ENCODE measurements at places on chromosomes 16 and 17.

GRCh38 chr16:64808474-64808873 lies 313.4 kb downstream of the CDH11 start:
- peaks cover 16% of the 10 kb centered on the region for H3K27me3 ChIP-seq
- H3K4me1 ChIP-seq = no peaks in the 10 kb centered on the region
- H3K27ac ChIP-seq = no peak overlapping the region
- no peak for DNase-seq
- H3K4me3 ChIP-seq = no peak overlapping the region
- H3K36me3 ChIP-seq = no peaks in the 10 kb centered on the region

DNA sequence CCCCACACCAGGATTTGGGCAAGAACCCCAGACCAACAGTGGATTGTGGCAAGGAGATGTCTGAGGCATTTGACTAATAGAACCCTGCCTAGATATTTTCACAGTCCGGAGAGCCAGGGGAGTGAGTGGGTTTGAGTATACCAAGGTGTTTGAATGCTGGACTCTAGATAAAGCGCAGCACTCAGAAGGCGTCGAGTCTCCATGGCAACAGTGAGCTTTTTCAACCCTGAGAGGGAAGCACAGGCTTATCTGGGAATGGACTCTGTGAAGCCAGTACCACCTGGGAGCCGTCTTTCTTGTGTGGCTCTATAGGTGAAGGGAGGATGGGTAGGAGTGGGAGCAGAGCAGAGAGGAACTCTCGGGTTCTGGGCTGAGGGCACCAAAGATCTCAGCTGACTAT lies 147.0 kb downstream of the SHISA6 start:
- H3K36me3 ChIP-seq = no peaks in the 10 kb centered on the region
- no peak overlapping the region for H3K4me3 ChIP-seq
- DNase-seq = no peak
- no peaks in the 10 kb centered on the region for H3K4me1 ChIP-seq
- peaks cover 10% of the 10 kb centered on the region for H3K27me3 ChIP-seq
- H3K27ac ChIP-seq = no peak overlapping the region

- no peak overlapping the region for H3K4me3 ChIP-seq
- peak overlapping the region; percentile 84 for H3K27ac ChIP-seq
- no peaks in the 10 kb centered on the region for H3K36me3 ChIP-seq
- peak; percentile 65 for DNase-seq
- peaks cover 38% of the 10 kb centered on the region for H3K4me1 ChIP-seq
Measured at GRCh38 chr16:66899945-66900710, 18.6 kb downstream of the CDH16 start.

DNA sequence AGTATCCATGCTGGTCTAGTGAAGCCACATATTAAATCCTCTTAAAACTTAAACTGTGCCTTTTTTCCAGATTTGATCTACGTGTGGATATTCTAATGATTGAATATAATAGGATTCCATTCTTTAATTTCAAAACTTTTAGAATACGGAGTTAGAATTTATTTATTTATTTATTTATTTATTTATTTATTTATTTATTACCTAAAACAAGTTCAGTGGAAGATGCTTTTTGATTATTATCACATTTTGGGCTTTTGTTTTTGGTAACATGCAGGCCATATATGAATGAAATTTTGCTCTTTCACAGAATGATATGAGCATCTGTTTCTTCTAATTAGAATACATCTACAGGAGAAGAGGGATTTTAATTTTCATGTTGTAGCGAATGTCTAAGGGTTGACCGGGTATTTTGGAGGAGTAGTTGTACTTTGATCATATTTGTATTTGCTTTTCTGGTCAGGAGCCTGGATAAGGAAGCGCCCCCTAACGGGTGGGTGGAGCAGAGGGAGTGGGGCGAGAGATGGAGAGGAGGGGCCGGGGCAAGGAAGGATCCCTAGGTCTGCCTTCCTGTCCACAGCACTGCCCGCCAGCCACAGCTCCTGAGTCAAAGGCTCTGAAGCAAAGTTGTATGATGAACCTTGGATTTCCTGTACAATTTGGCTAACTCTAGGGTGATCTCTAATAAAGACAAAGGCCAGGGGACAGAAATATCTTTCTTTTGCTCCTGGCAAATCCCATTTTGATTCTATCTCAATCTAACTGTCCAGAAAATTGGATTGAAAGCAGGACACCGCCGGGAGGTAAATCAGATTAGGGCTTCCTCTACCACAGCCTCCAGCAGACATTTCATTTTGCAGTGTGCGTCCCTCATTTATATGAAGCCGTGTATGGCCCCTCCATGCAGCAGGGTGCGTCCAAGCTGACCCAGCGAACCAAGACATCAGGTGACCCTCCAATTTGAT lies 149.1 kb downstream of the PRKCA start:
- peaks cover 23% of the 10 kb centered on the region for H3K4me1 ChIP-seq
- no peak overlapping the region for H3K4me3 ChIP-seq
- no peak overlapping the region for H3K27ac ChIP-seq
- no peaks in the 10 kb centered on the region for H3K27me3 ChIP-seq
- H3K36me3 ChIP-seq = no peaks in the 10 kb centered on the region
- no peak for DNase-seq

- no peak for DNase-seq
- H3K27ac ChIP-seq = peak overlapping the region; percentile 71
- peaks cover 41% of the 10 kb centered on the region for H3K4me1 ChIP-seq
- no peaks in the 10 kb centered on the region for H3K36me3 ChIP-seq
Measured at GRCh38 chr16:79598063-79598347, 2.5 kb downstream of the MAF start.

- no peak overlapping the region for H3K4me3 ChIP-seq
- no peak overlapping the region for H3K27ac ChIP-seq
- no peaks in the 10 kb centered on the region for H3K36me3 ChIP-seq
- no peaks in the 10 kb centered on the region for H3K27me3 ChIP-seq
Measured at GRCh38 chr16:15548482-15548891, 94.5 kb downstream of the MARF1 start.

- no peak overlapping the region for H3K4me3 ChIP-seq
- H3K36me3 ChIP-seq = peaks cover 7% of the 10 kb centered on the region
- H3K27me3 ChIP-seq = no peaks in the 10 kb centered on the region
Measured at GRCh38 chr17:7856011-7856810, 1.1 kb downstream of the NAA38 start.

- no peaks in the 10 kb centered on the region for H3K27me3 ChIP-seq
- DNase-seq = peak; percentile 57
- H3K4me1 ChIP-seq = peaks cover 29% of the 10 kb centered on the region
Measured at GRCh38 chr16:46972429-46973206, 856 bp downstream of the DNAJA2 start.

DNA sequence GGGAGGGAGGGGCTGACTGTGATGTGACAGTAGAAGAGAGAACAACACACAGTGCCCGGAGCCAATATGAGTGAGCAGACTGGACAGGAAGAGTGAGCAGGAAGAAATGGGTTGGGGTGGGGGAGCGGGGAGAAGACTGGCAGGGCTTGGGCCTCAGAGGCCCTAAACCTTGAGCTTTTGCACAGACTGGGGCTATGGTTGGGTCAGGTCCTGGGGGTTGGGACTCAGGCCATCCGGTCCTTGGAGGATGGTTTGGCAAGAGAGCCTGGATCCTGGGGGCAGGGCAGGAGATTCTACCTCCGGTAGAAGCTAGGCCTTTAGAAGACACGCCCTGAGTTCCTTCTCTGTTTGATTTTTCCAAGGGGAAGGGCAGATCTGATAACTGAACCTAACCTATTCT lies 1.1 kb downstream of the CAMTA2 start:
- H3K36me3 ChIP-seq = peaks cover 4% of the 10 kb centered on the region
- no peaks in the 10 kb centered on the region for H3K27me3 ChIP-seq
- peaks cover 27% of the 10 kb centered on the region for H3K4me1 ChIP-seq
- DNase-seq = no peak
- peak overlapping the region; percentile 81 for H3K4me3 ChIP-seq

GRCh38 chr16:11742093-11742535 lies 543 bp downstream of the TXNDC11 start:
- DNase-seq = no peak
- no peaks in the 10 kb centered on the region for H3K36me3 ChIP-seq
- H3K4me3 ChIP-seq = peak overlapping the region; percentile 93
- no peaks in the 10 kb centered on the region for H3K27me3 ChIP-seq
- peak overlapping the region; percentile 97 for H3K27ac ChIP-seq

DNA sequence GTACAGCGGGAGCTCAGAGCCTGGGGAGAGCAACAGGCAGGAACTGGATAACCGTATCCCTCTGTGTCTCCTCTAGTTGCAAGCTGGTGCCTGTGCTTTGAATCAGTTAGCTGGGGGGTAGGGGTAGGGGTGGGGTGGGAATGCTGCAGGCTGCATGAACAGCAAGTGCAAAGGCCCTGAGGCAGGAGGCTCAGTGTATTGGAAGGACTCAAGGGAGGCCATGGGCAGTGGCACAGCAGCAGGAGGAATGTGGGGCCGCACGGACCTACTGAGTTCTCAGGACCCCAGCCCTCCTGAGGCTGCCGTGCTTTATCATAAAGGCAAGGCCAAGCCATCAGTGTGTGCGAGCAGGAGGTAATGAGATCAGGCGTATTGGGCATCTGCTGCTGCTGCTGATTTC lies 3.3 kb downstream of the KATNB1 start:
- H3K27ac ChIP-seq = no peak overlapping the region
- H3K27me3 ChIP-seq = no peaks in the 10 kb centered on the region
- peaks cover 27% of the 10 kb centered on the region for H3K4me1 ChIP-seq
- H3K36me3 ChIP-seq = peaks cover 3% of the 10 kb centered on the region
- H3K4me3 ChIP-seq = no peak overlapping the region
- DNase-seq = no peak

- H3K4me3 ChIP-seq = no peak overlapping the region
- no peak overlapping the region for H3K27ac ChIP-seq
- no peaks in the 10 kb centered on the region for H3K4me1 ChIP-seq
- H3K36me3 ChIP-seq = no peaks in the 10 kb centered on the region
- DNase-seq = no peak
Measured at GRCh38 chr16:17567455-17567854, 96.7 kb upstream of the XYLT1 start.

DNA sequence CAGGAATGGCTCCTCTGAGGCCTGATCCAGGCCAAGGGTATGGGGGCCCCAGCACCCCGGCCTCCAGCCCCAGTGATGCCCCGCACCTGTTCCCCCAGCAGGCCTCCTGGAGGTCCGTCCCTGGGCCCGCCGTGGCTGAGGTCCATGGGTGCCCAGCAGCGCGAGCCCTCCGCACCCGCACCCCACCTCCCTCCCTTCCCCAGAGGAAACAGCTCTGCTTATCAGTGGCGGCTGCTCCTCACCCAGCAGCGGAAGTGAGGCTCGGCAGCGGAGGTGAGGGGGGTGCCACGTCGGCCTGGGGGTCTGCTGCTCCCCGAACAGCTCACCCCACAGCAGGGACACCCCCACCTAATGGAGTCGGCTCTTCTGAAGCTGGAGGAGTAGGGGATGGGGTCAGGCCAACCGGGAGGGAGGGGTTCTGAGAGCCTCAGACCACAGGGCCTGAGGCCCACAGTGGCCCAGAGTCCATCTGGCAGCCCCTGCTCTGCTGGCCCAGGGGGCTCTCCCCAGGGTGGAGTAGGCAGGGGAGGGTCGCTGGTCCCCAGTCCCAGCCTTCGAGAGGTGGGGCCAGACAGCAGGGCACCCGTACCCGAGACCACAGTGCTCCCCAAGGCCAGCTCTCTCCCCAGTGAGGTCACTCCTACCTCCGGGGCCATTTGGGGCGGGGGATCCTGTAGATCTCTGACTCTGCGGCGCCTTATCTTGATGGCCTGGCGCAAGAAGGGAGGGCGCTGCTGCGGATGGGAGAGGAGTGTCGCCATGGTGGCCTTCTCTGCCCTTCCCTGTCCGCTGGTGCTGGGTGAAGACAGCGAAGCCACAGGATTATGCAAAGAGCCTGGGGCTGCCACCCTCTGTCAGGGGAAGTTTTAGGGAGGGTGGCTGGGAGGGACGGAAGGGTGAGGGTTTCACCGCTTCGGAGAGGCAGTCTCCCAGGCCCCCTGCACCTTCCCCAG lies at the start of gene UNC13D:
TSS of gene UNC13D (minus strand) at position 828 of the 953 bp plus-strand sequence. CDS start at position 761, 67 bp downstream.
- H3K4me3 ChIP-seq = no peak within 1 kb of the TSS
- peaks cover 17% of the 10 kb centered on the region for H3K4me1 ChIP-seq
- no peak for DNase-seq
- peaks cover 11% of the 10 kb centered on the region for H3K36me3 ChIP-seq
- H3K27ac ChIP-seq = peak within 1 kb of the TSS; percentile 88
- H3K27me3 ChIP-seq = no peaks in the 10 kb centered on the region

GRCh38 chr16:56450275-56450985 lies 702 bp downstream of the NUDT21 start:
- no peaks in the 10 kb centered on the region for H3K27me3 ChIP-seq
- peak overlapping the region; percentile 94 for H3K4me3 ChIP-seq
- peaks cover 14% of the 10 kb centered on the region for H3K36me3 ChIP-seq
- H3K4me1 ChIP-seq = peaks cover 34% of the 10 kb centered on the region
- DNase-seq = no peak
- H3K27ac ChIP-seq = peak overlapping the region; percentile 98

- H3K27ac ChIP-seq = no peak overlapping the region
- DNase-seq = peak; percentile 74
Measured at GRCh38 chr17:34703533-34703932, 124.2 kb downstream of the TMEM132E start.

DNA sequence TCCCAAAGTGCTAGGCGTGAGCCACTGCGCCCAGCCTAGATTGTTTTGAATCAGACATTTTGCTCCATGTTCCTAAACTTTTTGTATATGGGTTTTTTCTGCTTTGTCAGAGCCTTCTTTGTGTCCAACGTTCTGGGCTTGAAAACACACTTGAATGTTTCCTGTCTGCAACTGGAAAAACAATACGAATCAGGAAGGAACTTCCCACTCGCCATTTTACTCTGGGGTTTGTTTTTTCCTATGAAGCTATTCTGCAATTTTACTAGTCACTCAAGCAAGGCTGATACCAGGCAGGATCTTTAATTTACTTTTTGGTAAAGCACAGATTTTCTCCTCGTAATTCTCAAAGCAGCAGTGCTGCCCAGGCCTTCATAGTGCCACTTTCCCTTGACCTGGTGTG lies 31.6 kb downstream of the ARHGAP17 start:
- H3K36me3 ChIP-seq = peaks cover 5% of the 10 kb centered on the region
- H3K27me3 ChIP-seq = no peaks in the 10 kb centered on the region
- H3K4me1 ChIP-seq = peaks cover 21% of the 10 kb centered on the region
- H3K27ac ChIP-seq = no peak overlapping the region

DNA sequence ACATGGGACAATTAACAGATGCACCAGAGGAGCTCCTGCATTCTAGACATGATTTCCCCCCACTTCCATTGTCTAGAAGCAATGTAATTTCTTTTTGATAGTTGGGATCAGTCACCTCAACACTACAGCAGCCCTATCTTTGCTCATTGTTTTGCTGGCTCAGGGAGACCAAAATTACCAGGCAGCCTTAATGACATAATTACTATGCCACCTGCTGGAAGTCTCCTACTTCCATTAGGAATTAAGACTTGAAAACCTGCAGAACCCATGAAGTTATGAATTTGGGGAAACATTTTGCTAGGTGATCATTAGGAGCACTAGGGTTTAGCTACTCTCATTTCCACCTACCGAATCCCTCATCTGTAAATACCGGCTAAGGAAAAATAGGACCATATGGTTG lies 312.0 kb upstream of the CA10 start:
- peaks cover 28% of the 10 kb centered on the region for H3K27me3 ChIP-seq
- no peak overlapping the region for H3K4me3 ChIP-seq
- no peaks in the 10 kb centered on the region for H3K36me3 ChIP-seq
- no peak for DNase-seq

GRCh38 chr16:2962334-2963073 lies 1.6 kb upstream of the KREMEN2 start:
- peak overlapping the region; percentile 48 for H3K4me3 ChIP-seq
- H3K27ac ChIP-seq = peak overlapping the region; percentile 30
- H3K36me3 ChIP-seq = no peaks in the 10 kb centered on the region
- no peak for DNase-seq
- peaks cover 29% of the 10 kb centered on the region for H3K27me3 ChIP-seq

- H3K4me1 ChIP-seq = peaks cover 17% of the 10 kb centered on the region
- no peak overlapping the region for H3K27ac ChIP-seq
- H3K4me3 ChIP-seq = no peak overlapping the region
- no peaks in the 10 kb centered on the region for H3K27me3 ChIP-seq
Measured at GRCh38 chr17:41107941-41108450, 2.8 kb downstream of the KRTAP4-9 start.

GRCh38 chr17:49333804-49334203 lies 28.2 kb downstream of the ZNF652 start:
- H3K4me3 ChIP-seq = no peak overlapping the region
- no peak overlapping the region for H3K27ac ChIP-seq
- H3K27me3 ChIP-seq = no peaks in the 10 kb centered on the region
- DNase-seq = no peak
- H3K4me1 ChIP-seq = peaks cover 6% of the 10 kb centered on the region
